Lower lobe of right lung (tissue), 2 donors: ENCODE measurements at places on chromosomes 4 and X. TPM values are rescaled to one million over a fixed set of nuclear protein-coding genes. Genes with fewer than 3 reads are reported as not detected.

SPARCL1 gene
- total RNA-seq: 299 TPM

GRCh38 chr4:6845027-6845426 lies 62.5 kb downstream of the KIAA0232 start:
- H3K4me1 ChIP-seq: peaks cover 8% of the 10 kb centered on the region
- H3K27ac ChIP-seq: no peak overlapping the region
- no peaks in the 10 kb centered on the region for H3K27me3 ChIP-seq
- H3K4me3 ChIP-seq: no peak overlapping the region

GRCh38 chr4:106875340-106875739 lies 160.8 kb downstream of the DKK2 start:
- no peak for DNase-seq
- no peaks in the 10 kb centered on the region for H3K36me3 ChIP-seq
- H3K4me1 ChIP-seq: no peaks in the 10 kb centered on the region

RASGEF1B gene
- 63.0 TPM for total RNA-seq

- H3K27ac ChIP-seq: no peak overlapping the region
- DNase-seq: no peak
- peaks cover 6% of the 10 kb centered on the region for H3K4me1 ChIP-seq
- no peaks in the 10 kb centered on the region for H3K27me3 ChIP-seq
- no peak overlapping the region for H3K4me3 ChIP-seq
Measured at GRCh38 chr4:75678473-75678872, 5.3 kb upstream of the G3BP2 start.

DNA sequence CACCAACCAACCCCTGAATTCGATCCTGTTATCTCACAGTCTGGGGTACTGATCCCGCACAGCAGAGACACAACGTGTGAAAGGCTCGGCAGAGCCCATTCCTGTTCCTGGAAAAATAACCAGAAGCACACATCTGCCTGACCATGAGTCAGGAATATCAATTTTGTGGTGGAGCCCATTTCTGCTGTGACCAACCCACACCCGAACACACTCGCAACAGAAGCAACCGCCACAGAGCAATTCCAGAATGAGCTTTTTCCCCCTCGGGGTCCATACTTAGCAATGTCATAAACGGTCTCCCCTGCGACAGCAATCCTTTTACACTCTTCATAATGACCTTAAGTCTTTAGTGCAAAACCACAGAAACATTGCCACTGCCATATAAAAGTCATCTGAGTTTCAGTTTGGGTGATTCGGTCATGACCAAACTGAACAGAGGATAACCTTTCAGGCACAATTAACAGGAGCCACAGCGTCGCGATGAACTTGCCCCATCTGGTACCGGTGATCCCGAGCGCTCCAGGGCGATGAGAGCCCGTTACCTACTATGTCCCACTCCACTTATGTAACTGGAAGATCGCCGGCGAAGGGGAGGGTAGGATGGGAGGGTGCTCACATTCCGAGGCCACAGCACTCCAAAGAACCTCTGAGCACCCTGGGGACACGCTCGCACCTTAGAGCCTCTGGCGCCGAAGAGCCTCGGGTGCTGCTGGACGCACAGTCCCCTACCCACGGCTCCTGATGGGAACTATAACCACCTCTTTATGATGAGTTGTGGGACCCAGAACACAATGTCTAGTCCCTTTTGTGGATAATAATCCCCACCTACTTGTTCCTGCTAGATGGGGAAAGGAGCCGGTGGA lies 1.1 kb downstream of the MECP2 start:
- DNase-seq: peak; percentile 42
- H3K4me1 ChIP-seq: peaks cover 42% of the 10 kb centered on the region
- peak overlapping the region; percentile 91 for H3K27ac ChIP-seq
- no peaks in the 10 kb centered on the region for H3K27me3 ChIP-seq

GRCh38 chrX:12548341-12548740 lies 242.9 kb upstream of the PRPS2 start:
- no peak for DNase-seq
- no peaks in the 10 kb centered on the region for H3K36me3 ChIP-seq
- H3K4me1 ChIP-seq: no peaks in the 10 kb centered on the region
- H3K27me3 ChIP-seq: no peaks in the 10 kb centered on the region

DNA sequence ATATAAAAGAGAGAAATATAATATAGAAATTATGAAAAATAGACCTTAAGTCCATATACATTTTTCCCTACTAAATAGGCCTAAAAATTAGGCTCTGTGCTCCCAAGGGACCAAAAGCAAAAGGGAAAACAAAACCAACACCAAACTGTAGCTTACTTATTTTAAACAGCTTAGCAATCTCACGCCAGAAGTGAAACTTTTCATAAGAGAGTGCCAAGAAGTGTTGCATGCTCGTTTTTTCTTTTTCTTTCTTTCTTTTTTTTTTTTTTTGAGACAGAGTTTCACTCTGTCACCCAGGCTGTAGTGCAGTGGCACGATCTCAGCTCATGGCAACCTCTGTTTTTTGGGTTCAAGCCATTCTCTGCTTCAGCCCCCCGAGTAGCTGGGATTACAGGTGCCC lies 250.4 kb downstream of the TMA16 start:
- DNase-seq: no peak
- H3K36me3 ChIP-seq: no peaks in the 10 kb centered on the region
- H3K27me3 ChIP-seq: no peaks in the 10 kb centered on the region
- no peak overlapping the region for H3K27ac ChIP-seq
- no peak overlapping the region for H3K4me3 ChIP-seq

CNKSR2 gene
- 4.6 TPM for total RNA-seq

DNA sequence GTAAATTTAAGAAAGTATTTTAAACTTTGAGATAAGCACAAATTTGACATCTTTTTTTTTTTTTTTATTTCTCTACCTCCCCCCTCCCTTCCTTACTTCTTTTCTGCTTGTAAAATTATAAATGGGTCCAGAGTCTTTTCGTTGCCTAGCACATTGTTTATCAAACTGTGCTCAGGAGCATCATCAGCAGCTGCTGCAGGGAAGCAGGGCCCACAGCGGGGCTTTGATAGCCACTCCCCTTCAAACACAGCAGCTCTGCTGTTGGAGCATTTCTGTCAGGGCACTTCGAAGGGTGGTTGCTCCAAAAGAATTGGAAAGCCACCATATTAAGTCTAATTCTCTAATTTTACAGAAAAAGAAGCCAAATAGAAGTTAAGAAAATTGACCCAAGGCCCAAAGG lies 588.3 kb downstream of the SPRY1 start:
- H3K27ac ChIP-seq: peak overlapping the region; percentile 64
- no peaks in the 10 kb centered on the region for H3K36me3 ChIP-seq
- H3K4me3 ChIP-seq: no peak overlapping the region
- H3K27me3 ChIP-seq: no peaks in the 10 kb centered on the region

GRCh38 chrX:110914281-110914680 lies 118.7 kb upstream of the CHRDL1 start:
- H3K27me3 ChIP-seq: no peaks in the 10 kb centered on the region
- no peaks in the 10 kb centered on the region for H3K36me3 ChIP-seq
- DNase-seq: no peak

CT45A1 gene
- total RNA-seq: not detected

GRCh38 chrX:153190381-153190780 lies 11.3 kb downstream of the MAGEA1 start:
- no peaks in the 10 kb centered on the region for H3K4me1 ChIP-seq
- H3K4me3 ChIP-seq: no peak overlapping the region
- H3K27me3 ChIP-seq: no peaks in the 10 kb centered on the region
- DNase-seq: no peak
- no peak overlapping the region for H3K27ac ChIP-seq
